BJ (cell line): ENCODE measurements at places on chromosomes 7 and 10.

DNA sequence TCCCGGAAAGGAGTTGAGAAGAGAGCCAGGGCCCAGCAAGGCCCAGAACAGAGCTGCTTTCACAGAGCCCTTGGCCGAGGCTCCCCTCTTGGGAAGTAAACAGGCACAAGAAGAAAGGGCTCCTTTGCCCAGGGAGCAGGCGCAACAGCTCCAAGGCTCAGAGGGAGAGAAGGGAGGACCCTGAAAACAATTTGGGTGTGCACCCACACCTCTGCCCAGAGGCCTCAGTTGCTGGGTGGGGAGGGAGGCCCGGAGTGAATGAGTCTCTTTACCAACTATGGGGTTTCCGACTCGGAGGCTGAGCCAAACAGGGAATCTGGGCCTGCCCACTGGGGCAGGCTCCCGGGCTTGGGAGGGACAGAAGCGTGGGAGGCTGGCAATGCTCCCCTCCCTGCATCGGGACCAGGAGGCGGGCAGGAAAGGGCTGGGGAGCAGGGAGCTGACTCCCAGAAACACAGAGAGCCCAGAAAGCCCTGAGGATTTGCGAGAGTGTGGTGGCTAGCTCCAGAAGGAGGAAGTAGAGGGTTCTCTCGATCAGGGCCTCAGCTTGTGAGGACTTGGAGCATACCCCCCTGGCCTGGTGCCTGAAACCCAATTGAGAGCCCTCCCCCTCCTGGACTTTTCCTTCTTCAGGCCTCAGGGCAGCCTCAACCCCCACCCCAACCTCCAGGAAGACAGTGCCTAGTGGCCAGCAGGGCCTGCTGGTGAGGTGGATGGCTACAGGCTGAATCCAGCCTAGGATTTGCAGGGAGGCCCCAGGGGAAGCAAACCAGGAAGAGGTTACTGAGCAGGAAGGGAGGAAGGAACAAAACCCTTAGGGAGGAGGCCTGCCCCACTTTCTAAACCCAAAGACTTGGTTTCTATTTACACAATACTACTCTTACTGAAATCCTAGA lies 6.2 kb downstream of the C10orf105 start:
- peak; percentile 73 for DNase-seq

- DNase-seq = no peak
Observed at GRCh38 chr7:102286237-102287110, at the start of gene SH2B2. Gene SH2B2 (plus strand): TSS chr7:102286868. CDS start chr7:102300551, 13,683 bp downstream.

DNA sequence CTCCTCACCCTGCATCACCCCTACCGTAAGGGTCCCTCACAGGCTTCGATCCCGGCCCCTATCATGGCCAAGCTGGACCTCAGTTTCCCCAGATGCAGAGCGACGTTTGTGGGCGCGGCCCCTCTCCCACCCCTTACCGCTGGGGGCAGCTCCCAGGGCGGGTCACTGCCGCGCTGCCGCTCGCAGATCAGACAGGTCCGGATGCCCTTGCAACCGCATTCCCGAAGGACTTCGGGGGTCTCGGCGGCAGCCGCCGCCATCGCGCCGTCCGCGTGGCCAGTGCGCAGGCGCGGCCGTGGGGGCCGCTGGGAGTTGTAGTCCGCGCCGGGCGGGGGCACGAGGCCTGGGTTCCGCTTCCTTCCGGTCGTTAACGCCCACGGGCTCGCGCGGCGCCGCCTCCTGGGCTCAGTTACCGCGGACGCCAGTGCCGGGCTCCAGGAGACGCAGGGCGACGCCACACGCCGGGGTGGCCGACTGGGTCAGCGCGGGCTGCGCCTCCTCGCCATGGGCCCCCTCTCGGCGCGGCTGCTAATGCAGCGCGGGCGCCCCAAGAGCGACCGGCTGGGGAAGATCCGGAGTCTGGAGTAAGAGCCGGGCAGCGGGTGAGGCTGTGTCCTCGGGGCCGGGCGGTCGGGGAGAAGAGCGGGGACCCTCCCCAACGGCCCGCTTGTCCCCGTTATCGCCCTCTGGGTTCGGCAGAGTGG lies at the start of the genes ALKBH4 and LRWD1:
ALKBH4 (minus strand) TSS at position 287 of the 704 bp plus-strand sequence; CDS start at position 260, 27 bp downstream.
LRWD1 (plus strand) TSS at position 408 of the 704 bp plus-strand sequence; CDS start at position 505, 97 bp downstream.
- DNase-seq = peak; percentile 40

DNA sequence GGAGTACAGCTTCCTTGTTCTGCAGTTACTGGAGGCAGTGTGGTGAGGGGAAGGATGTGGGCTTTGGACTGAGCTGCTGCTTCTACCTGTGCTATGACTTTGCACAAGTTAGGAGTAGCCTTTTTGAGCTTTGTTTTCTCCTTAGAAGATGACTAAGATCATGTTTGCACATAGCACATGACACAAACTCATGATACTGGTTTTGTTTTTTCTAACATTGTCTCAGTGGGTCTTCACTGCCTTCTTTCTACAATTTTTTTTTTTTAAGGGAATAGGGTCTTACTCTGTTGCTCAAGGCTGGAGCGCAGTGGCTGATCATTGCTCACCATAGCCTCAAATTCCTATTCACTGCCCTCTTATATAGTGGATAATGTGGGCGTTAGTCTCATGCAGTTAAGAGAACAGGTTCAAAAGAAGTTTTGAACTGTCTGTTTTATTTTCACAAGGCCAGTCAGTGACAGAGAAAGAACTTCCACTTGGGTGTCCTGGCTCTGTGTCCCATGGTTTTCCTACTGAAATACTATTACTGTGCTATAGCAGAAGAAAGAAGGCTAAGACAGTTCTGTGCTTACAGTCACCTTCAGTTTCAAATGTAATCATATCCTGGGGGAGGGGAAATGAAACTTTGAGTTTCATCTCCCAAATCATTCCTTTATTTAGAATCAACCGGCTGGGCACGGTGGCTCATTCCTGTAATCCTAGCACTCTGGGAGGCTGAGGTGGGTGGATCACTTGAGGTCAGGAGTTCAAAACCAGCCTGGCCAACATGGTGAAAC lies 72.0 kb downstream of the KAT6B start:
- DNase-seq = no peak

GRCh38 chr7:108132551-108133265 lies 2.5 kb upstream of the LAMB4 start:
- no peak for DNase-seq

DNA sequence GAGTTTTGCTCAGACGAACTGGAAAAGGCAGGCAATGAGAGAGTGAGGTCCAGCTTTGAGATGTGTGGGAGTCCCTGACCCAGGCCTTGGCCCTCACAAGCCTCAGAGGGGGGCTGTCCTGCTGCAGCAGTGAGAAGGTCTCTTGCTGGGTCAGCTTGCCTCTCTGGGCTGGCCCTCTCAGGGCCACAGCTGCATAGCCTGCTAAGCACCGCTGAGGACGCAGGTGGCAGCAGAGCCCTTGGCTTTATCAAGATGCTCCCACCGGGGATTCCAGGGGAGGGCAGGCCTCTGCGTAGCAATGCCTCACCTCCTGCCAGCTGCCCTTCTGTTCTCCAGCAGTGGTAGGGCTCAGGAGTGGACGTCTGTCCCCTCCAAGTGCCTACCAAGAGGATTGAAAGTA lies 128.7 kb downstream of the COBL start:
- DNase-seq = no peak

GRCh38 chr10:114328874-114329273 lies 75.4 kb downstream of the AFAP1L2 start:
- no peak for DNase-seq

GRCh38 chr10:33142295-33142694 lies 184.3 kb upstream of the ITGB1 start:
- no peak for DNase-seq

DNA sequence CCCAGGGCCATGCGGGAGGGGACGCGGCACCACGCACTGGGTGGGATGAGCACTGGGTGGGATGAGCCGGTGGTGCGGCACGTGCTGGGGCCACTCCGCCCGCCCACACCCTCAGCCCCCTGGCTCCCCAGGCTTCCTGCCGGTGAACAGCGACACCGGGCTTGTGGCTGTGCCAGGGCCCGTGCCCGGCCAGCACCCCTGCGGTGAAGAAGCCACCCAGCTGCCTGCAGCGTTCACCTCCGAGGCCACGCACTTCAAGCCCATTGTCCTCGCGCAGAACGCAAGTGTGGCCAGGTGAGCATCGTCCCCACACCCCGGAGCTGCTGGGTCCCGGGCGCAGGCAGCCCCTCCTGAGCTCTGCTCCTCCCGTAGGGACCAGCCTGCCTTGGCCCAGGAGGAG lies 31.8 kb upstream of the UTF1 start:
- DNase-seq = no peak

- DNase-seq = peak; percentile 99
Observed at GRCh38 chr7:45978010-45978681, 57.1 kb upstream of the IGFBP3 start.

DNA sequence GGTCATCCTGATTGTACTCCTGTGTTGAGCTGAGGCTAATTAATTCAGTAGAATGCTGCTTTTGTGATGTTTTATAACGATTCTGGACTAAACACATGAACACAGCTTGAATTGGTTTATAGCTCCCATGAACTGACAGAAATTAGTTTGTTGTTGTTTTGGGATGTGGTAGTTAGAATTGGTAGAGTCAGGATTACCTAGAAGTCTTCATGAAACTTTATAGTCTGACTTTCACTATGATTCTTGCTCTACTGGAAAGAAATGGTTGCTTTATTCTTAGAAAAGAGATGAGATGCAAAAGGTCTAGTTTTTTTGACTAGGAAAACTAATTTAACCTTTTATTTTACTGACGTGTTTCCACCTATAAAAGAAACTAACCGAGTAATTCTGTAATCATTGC lies 23.4 kb upstream of the TRUB1 start:
- DNase-seq = no peak

DNA sequence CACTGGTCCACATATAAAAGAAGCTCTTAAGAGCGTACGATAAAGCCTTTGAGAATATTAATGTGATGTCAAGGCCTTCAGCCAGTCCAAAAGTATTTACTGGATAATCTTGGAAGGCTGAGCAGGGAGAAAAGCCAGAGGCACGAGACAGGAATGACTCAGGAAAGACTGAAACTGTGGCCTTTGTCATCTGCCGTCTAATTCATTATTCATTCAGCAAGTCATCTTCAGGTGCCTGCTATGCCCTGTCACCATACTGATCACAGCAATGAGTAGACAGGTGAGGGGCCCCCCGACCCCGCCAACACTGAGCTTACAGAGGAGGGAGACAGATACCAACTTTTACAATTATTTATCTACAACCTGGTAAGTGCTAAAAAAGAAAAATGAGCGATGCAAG lies 78.9 kb downstream of the VOPP1 start:
- DNase-seq = no peak

DNA sequence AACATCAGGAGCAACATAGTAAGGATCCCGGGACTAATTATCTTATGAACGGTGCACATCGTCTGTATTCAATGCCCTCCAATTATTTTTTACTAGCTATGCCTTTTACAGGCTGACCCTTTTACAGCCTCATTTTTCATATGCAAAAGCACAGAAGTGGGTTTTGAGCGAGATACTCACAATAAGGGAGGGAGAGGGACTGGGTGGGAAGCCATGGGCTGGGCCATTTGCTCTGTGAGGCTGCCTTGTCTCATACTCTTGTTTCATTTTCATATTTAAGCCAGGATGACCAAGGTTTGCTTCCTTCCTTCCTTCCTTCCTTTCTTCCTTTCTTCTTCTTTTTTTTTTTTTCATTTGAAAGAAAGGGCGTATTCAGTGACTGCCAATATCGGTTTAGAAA lies 259.3 kb downstream of the TRIL start:
- DNase-seq = no peak

DNA sequence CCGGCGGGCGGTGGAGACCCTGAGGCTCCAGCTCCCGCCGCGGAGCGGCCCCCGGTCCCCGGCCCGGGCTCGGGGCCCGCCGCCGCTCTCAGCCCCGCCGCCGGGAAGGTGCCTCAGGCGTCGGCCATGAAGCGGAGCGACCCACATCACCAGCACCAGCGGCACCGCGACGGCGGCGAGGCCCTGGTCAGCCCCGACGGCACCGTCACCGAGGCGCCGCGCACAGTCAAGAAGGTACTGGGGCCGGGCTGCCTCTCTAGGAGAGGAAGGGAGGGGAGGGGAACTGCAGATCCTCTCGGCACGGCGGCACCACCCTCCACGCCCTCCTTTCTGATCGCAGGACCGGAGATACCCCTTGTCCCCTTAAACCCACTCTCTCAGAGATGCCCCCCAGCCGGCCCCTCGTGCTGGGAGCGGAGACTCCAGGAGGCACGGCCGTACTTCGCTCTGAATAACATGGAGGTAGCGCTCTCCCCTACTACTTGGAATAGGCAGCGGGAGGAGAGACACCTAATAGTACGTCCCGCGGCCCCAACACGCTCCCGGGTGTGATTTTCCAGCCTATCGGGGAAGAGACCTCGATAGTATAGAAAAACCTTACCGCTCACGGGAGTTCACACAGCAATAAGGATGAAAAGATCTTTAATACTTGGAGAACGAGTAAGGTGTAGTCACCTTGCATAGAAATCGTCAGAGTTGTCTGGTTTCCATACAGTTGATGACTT lies 538 bp downstream of the AHCYL2 start:
- DNase-seq = no peak

DNA sequence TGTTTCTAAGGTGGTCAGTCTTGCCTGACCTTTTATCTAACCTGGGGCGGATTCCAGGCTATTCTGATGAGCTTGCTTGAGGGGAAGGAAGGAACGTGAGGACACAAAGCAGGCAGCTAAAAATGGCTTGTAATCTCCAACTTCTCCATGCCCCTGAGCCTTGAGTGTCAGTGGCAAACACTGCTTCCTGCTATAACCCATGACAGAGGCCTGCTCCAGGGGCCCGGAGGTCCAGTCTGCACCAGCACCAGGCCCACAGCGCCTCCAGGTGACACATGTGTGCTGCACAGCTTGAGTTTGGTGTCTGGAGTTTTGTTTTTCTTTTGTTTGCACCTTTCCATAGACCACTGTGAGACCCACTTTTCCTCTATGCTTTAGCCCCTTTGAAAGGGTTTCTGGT lies 207.9 kb downstream of the PAXIP1 start:
- DNase-seq = no peak

- no peak for DNase-seq
Observed at GRCh38 chr7:116683786-116684185, 11.8 kb downstream of the MET start.

GRCh38 chr10:130078120-130078519 lies 32.5 kb downstream of the C10orf143 start:
- DNase-seq = no peak

DNA sequence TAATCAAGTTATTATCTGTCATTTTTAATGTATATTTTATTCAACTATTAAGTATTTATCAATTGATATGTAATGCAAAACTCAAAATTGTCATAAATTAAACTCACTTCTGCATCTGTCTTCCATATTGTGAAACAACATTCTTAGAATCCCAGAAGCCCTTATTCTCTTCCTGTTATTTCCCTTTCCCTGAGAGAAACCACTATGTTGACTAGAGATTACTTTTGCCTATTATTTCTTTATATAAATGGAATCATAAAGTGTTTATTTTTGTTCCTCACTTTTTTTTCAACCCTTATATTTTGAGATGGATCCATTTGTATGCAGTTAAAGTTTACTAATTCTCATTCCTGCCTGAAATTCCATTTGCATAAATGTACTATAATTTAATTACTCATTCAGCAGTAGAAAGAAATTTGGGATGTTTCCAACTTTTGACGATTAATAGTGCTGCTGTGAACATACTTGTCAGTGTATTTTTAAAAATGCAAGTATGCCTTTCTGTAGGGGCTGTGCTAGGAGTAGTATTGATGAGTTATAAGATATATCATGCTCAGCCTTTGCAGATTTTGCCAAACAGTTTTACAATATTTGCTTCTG lies 211.2 kb downstream of the SEMA3D start:
- DNase-seq = no peak
